ENCODE measurements at places on chromosomes 11 and 22.

DNA sequence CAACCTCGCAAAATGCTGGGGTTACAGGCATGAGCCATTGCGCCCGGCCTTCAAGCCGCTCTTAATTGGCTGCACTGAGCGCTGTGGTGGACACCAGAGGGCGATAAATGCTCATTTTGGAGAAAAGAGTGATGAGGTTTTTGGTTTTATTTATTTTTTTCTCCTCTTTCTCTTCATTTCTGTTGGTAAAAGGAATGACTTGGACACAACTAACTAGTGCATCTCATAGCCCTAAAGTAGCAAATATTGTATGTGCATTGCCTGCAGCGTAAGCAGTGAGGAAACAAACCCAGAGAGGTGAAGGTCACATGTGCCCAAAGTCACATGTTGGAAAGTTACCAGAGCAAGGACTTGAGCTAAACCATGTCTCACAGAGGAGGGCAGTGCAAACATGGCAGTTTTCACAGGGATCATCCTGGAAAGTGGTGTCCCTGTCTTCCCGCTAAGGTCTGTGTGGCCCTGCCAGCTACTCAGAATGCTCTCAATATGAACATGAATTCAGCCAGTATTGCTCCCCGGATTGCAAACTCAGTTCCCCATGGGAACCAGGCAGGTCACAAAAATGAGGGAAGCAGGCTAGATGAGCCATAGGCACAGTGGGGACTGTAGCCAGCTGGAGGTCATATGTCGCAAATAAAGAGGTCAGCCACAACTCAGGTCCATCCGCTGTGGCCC, 8.6 kb upstream of the CD82 start:
- peak; percentile 50 for DNase-seq

- no peak for DNase-seq
Measured at GRCh38 chr11:45543808-45544422, 121.5 kb downstream of the CHST1 start.

DNA sequence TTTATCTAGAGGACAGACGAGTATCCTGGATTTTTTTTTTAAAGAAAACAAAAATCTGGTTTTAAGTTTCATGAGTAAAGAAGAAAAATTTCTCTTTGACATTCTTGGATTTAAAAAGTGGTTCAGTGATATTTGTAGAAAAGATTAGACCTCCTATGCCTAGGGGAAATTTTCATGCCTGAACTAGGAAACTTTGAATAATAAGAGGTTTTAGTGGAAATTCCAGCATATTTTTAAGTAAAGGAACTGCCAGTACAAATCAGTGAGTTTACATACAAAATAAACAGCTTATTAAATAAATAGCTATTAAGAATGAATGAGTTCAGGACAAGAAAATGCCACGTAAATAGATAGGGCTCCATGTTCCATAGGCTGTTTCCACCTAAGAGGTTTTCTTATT, 17.5 kb downstream of the JAM3 start:
- no peak for DNase-seq

- no peak for DNase-seq
Measured at GRCh38 chr11:125111001-125111342, 454 bp downstream of the TMEM218 start.

GRCh38 chr22:27919942-27920755, 1.1 kb upstream of the PITPNB start:
- no peak for DNase-seq

GRCh38 chr11:116427903-116428637, 344.7 kb downstream of the BUD13 start:
- DNase-seq: no peak

- no peak for DNase-seq
Measured at GRCh38 chr11:93783765-93784144, 327 bp upstream of the MED17 start.

DNA sequence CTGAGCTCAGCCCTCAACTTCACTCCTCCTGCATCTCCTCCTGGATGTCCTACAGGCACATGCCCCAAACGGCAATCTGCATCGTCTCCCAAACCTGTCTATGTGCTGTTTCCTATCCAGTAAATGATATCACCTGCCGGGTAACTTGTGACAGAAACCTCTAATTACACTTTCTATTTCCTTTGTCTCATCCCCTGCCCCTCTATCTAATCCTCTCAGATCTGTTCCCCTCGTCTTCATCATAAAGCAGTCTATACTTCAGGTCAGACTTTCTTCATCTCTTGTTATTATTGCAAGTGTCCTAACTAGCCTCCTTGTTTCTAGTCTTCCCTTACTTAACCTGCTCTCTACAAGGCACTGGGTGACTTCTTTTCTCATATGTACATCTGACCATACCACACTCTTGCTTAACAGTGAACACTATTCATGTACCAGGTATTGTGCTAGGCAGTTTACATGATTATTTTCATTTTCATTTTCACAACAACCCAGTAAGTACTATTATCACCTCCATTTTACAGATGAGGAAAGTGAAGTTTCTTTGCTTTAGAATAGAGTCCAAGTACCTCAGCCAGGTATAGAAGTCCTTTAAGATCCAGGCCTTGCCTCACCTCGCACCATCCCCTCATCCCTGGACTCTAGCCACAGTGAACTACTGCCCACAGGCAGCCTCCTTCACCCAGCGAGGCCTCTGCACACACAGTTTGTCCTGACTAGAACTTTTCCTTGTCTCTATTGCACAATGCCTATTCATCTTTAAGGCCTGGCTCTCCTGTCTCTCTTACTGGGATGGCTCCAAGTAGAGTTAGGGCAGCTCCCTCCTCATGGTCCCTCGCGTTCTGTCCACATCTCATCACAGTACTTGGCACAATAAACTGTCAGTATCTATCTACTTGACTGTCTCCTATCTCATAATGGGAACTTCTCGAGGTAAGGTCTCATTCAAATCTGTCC, 22.1 kb upstream of the UCP3 start:
- no peak for DNase-seq

DNA sequence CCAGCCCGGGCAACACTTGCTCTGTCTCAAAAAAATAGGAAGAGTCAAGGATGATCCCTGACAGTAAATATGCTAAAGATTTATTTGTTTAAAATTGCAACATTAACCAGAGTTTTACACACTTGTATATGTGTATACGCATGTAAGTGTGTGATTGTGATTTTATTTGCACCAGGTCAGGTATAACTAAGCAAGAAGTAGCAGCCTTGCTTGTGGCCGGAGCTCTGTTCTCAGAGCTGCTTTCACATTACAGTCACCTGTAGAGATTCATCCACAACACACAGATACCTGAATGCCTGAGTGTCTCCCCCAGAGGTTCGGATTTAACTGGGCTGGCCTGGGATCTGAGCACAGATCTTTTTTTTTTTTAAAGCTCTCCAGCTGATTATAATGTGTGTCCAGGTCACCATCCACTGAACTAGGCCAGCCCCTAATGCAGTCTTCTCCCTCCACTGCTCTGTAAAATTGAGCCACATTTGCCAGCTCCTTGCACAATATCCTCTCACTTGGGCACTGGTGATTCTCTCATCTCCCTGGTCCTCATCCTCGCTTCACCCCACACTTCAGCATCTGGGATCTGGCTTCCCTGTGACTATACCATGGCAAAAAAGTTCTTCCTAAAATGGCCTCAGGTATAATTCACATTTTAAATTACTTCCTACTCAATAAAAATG, 48.3 kb downstream of the LIF start:
- no peak for DNase-seq

DNA sequence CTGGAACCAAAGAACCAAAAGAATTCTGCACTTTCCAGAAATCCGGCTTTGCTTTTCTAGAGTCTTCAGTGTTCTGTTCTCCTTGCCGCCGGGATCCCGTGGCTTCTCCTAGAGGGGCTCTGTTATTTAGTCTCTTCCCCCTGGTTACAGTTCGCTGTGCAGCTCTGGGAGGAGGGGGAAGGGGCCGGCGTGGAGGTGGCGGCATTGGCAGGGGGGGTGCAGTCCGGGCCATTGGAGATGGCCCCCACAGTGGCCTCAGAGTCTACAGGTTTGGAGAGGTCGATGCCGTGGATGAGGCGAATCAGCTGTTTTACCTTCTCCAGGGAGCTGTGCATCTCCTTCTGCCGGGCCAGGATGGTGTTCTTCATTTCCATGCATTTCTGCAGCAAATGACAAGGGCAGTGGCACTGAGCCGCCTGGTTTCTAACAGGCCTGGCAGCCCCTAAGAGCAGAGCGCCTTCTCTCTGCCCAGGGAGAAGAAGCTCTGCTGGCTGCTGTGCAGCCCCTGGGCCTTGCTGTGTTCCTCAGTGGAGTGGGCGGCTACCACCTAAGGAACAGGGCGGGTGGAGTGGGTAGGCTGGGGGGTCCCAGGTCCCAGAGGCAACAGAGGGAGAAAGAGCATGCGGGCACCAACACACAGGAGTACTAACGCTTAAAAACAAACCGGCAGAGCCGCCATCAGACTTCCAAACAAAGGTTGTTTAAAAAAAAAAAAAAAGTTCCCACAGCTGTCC, 11.6 kb downstream of the LARGE2 start:
- no peak for DNase-seq

DNA sequence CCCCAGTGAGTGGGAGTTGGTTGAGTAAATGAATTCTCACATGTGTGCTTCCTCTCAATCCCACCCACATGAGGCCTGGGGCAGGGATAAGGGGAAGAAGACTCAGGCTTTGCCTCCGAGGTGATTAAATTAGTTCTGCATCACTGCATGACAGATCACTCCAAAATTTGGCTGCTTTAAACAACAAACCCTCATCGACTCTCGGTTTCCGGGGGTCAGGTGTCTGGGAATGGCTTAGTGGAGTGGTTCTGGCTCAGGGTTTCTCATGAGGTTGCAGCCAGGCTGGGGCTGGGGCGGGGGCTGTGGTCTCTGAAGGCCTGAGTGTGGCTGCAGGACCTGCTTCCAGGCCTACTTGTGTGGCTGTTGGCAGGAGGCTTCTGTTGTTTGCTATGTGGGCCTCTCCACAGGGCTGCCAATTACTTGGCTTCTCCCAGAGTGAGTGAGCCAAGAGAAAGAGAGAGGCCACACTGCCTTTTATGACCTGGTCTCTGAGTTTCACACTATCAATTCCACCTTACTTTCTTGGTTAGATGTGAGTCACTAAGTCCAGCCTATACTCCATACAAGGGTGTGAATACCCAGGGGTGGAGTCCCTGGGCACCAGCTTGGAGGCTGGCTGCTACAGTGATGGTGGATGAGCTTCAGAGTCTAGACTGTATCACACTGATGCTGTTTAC, 15.9 kb downstream of the MOGAT2 start:
- DNase-seq: no peak

- DNase-seq: no peak
Measured at GRCh38 chr22:28029201-28029948, 110.3 kb upstream of the PITPNB start.

DNA sequence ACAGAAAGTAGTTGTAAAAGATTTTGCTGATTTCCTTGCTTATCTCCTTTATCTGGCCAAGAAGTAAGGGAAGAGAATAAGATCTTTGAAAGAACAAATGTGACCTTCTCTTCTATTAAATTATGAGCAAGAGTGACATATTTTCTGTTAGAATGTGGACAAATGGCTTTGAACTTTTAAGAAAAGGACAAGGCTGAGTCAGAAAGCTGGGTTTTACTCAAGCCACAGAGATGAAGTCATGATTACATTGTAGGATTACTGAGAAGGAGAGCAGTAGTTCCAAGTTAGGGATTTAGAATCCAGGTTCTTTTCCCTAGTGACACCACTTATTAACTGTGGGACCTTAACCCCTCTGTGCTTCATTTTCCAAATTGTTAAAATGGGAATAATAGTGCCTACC, 13.5 kb downstream of the CCDC90B start:
- no peak for DNase-seq

DNA sequence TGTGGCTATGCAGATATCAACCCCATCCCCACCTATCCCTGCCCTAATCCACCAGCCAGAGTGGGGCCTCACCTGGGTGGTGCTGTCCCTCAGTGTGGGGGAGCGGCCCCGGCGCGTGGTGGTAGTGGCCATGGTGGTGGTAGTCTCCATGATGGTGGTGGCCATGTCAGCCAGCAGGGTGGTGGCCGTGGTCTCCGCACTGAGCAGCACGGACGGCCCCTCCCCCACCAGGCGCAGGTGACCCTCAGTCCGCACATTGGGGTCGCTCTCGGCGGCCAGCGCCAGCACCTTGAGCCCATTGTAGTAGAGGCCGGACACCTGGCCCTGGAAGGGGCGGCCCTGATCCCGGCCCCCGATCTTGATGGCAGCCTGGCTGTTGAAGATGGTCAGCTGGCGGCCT, 31.7 kb downstream of the SLC22A12 start:
- no peak for DNase-seq

DNA sequence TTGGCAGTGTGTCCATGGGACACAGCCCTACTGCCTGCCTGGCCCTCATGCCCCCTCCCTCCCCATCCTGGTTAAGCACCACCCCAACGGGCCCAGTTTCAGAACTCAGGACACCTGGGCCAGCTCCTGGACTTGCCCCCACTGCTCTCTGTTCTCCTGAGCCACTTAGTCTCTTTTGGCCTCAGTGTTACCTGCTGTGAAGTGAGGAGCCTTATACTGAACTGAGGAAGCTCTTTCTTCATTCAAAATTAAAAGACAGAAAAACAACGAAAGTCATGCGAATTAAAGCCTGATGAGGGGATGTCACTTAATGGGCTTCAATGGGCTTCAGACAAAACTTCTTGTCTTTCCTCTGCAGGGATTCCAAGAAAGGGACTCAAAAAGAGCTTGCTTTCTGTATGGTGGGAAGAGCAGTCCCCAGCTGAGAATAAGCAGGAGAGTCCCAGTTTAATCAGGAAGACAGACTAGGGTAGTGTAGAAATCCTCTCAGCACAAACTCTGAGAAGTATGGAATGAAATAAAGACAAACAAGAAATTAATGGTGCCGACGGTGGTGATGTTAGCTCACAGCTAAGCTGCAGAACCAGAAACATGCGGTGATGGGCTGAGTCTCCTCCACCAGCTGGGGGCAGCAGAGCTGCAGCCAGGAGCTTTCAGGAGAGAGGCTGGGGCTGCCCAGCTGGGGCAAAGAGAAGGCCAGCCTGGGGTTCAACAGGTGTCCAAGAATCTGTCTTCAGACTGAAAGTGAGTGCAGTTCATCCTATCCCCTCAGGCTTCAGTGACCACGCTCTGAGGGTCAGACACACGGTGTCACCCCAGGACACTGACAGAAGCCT, 101.0 kb downstream of the GGTLC2 start:
- DNase-seq: peak; percentile 15

DNA sequence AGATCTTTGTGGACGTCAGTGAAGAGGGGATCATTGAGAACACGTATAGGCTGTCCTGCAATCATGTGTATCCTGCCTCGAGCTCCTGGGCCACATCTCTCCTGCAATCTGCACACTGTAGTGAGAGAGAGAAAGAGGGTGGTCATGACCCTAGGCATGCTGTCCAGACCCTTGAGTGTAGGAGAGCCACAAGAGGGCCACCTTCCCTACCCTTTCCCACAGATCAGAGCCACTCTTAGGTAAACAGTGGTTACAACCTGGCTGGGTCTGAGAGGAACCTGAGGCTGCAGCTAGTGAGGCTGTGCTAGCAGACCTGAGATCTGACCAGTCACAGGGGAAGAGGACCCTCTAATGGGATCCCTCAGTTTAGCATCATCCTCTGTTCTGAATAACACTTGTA, 3.9 kb upstream of the IL18BP start:
- DNase-seq: no peak

DNA sequence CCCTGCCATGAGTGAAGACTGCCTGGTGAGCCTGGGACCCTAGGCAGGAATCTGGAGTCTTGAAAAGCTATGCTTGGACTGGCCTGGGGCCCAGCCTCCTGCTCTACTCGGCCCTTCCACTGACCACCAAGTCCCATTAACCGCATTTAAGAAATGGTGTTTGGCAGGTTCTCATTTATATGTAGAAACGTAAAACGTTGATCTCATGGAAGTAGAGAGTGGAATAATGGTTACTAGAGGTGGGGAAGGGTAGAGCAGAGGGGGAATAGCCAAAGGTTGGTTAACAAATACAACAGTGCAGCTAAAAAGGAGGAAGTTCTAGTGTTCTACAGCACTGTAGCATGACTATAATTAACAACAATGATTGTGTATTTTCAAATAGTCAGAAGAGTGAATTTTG, 72.9 kb upstream of the EED start:
- no peak for DNase-seq

- DNase-seq: no peak
Measured at GRCh38 chr11:75453916-75454655, 21.1 kb upstream of the KLHL35 start.

Measured in activated CD4-positive, alpha-beta T cell treated with anti-CD3 and anti-CD28 coated beads for 24 hours (primary cell).